GM20000 (cell line): ENCODE measurements at places on chromosomes 4 and X.

- no peak for DNase-seq
These were observed 65.9 kb downstream of the LARP7 start for GRCh38 chr4:112702892-112703291.

GRCh38 chr4:30763321-30763727 lies 43.2 kb downstream of the PCDH7 start:
- no peak for DNase-seq

DNA sequence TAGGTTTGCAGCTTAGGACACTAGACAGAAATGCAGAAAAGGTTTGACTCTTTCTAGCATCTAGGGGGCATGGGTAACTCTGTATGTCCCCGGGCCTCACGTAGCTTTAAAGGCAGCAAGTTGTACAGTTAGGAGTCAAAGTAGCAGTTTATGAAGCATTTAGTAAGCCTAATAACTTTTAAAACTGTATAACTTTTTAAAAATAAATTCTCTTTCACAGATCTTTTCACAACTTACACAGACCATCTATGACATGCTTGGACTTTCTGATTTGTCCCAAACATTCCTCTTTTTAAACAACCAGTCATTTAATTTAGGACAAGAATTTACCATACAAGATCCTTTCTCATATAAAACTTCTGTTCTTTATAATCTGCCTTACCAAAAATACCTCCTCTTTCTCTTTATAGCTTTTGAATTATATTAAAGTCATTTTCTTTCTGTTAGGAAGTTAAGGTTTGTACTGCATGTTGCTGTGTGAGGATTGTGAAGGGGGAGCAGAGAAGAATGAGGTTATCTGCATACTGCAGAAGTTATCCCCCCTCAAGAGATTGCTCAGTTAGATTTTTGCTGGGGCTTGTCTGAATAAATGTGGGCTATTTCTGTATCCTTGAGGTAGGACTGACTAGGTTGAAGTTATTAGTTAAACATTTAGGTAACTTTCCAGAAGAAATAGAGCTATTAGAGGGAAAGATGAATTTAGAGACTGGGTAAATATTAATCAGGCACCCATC lies 94.3 kb downstream of the CPE start:
- no peak for DNase-seq

GRCh38 chr4:7074426-7074825 lies 6.6 kb upstream of the GRPEL1 start:
- no peak for DNase-seq

DNA sequence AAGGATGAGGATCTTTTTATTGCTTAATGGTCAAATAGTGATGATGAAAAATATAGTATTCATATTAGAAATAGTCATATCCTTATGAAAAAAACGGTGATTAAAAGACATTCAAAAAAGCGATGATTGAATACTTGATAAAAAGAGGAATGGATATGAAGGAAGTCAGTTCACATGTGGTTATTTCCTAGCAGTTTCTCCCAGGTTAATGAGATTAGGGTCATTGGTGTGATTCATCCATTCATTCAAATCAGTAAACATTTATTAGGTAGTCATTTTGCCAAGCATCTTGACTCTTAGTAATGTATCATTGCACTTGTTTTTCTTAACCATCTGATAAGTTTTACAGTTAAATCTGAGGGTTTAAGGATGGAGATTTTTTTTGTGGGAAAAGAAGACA lies 294.1 kb downstream of the ARHGAP24 start:
- DNase-seq = no peak

DNA sequence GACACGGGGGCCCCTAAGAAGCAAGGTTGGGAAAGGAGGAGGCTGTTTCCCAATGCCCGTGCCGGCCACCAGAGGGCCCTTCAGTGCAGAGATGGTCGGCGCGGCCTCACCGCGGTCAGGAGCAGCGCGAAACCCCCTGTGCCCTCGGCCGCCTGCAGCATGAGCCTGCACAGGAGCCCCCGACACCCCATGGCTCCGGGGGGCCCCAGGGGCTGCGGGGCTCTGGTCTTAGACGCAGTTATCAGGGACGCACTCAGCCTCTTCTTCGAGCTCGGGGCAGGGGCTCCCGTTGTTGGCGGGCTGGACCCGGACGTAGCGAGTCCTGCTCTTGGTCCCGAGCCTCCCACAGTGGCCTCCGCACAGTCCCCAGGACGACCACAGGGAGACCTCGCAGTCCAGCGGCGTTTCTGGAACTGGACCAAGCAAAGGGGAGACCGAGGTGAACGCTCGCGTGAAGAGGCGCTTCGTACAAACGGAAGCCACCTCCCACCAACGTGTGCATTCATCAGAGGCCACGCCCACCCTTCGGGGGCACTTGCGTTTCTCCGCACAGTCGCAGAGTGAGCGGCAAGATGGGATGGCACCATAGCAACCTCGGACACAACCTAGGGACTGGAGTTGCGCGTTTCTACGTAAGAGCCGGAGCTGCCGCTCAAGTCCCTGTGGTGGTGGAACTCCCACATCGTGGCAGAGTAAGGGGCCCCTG lies 5.0 kb downstream of the SPON2 start:
- peak; percentile 91 for DNase-seq

- peak; percentile 20 for DNase-seq
These were observed 1.5 kb downstream of the P2RY8 start for GRCh38 chrX:1535241-1536041.

- peak; percentile 24 for DNase-seq
These were observed at the start of gene SMIM10 for GRCh38 chrX:134990801-134991481. Gene SMIM10 (plus strand): TSS chrX:134990991. CDS start chrX:134991096, 105 bp downstream.

DNA sequence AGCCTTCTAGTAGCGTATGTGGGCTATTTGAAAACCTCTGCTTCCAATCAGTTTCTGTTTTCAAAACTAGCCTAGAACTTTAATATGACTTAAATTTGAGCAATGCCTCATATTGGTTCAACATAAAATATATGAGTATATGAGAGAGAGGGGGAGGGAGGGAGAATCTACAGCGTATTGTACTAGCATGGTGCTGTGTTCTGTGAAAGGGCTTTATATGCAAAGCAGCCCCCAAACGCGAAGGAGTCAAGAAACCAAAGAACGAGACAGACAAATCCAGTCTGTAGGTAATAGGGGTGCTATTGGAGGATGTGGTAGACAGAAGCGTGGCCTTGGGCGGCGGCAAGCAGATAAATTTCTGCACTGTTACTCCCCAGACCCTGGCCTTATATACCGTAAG lies 784 bp upstream of the ANXA5 start:
- peak; percentile 25 for DNase-seq

GRCh38 chr4:48746608-48747362 lies 33.3 kb downstream of the FRYL start:
- DNase-seq = no peak

DNA sequence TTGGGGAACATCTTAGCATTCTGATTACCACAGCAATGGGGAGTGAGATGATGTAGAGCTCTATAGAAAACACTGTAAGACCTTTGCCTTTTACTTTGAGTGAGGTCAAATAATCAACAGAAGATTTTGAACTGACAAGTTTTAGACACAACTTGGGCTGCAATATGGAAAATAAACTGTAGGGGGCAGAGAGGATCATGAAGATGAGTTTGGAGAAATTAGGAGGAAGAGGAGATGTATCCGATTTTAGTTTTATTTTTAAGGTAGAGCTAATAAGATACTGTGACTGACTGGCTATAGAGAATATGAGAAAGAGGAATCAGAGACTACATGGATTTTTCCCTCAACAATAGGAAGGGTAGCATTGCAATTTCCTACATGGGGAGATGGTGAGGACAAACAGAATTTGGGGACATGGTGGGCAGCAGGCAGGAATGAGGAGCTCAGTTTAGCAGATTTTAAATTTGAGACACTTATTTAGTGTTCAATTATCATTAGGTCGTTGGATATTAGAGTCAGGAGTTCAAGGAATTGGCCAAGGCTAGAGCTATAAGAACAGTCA lies 563.1 kb downstream of the INPP4B start:
- no peak for DNase-seq

DNA sequence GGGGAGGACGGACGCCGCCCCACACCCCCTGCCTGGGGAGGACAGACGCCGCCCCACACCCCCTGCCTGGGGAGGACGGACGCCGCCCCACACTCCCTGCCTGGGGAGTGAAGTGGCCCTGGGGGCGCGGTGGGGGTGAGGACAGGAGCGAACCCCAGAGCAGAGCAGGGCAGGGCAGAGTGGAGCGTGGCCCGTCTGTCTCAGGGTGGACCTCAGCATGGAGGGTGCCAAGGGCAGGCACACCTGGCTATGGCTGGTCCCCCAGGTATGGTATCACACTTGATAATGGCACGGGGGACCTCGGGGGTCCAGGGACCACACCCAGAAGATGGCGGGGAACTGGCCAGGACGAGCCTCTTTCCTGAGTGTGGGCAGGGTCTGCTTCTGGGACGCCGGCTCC lies 9.6 kb downstream of the LRPAP1 start:
- DNase-seq = no peak

- no peak for DNase-seq
These were observed 37.9 kb downstream of the RAP2C start for GRCh38 chrX:132181364-132181763.

DNA sequence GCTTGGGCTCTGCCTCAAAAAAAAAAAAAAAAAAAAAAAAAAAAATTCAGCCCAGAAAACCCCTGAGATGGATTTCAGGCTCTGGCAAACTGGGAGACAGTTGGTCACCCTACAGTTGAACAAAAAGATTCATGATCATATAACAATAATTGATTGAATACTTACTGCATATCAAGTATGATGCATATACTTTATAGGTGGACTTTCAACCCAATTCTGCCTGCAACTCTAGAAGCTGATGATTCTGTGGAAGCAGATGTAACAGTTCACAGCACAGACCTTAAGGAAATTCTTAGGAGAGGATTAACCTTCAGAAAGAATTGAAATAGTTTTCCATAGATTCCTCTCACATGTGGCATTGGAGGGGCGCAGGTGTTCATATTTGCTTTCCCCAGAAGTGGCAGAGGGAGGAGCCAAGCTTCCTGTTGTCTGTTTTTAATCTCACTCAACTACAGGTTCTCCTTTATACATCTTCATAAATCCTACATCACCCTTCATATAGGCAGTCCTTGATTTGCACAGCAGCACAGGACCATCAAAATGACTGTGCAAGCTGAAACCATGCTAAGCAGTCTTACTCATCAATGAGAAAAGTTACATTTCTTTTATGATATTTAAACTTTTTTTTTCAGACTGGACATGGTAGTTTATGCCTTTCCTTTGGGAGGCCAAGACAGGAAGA lies 149.4 kb upstream of the KLF3 start:
- no peak for DNase-seq

DNA sequence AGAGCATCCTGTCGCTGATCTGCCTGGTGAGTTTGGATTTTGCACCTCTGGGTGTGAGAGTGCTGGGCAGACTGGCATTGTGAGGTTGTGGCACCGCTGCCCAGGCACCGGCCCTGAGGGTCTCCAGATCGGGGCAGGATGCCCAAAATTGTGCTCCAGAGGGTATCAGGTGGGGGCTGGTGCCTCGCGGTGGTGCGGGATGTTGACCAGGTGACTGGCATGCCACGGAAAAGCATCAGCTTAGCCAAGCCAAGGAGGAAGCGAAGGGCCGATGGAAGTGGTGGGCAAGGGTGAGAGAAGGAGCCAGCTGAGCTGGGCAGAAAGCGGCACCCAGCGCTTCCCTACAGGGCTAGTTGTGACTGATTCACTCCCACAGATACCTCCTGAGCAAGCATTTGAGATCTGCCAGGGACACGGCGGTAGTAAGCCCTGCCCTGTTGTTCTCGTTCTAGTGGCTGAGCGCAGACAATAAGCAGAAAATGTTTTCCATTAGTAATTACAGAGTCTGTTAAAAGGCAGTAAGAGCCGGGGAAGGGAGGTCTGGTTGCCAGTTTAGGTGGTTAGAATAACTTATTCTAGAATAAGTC lies 809 bp downstream of the ZFP92 start:
- DNase-seq = no peak

DNA sequence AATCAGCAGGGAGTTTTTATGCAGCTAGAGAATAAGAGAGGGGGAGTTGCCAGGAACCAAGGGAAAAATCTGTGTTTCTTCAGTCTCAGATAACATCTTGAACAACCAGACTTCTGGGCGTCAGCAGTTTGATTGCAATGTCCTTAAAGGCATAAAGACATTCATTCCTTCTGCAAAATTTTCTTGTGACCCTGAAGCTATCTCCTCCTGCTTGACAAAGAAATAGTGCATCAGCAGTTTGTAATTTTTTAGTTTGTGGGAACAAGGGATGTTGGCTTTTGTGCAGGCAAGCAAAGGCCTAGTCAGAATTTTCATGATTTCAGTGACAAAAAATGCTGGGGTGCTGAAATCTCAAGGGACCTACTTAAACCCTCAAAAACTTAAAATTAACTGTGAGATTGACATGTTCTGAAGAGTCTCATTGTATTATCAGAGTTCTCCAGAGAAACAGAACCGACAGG lies 125.8 kb upstream of the UNC5C start:
- no peak for DNase-seq

DNA sequence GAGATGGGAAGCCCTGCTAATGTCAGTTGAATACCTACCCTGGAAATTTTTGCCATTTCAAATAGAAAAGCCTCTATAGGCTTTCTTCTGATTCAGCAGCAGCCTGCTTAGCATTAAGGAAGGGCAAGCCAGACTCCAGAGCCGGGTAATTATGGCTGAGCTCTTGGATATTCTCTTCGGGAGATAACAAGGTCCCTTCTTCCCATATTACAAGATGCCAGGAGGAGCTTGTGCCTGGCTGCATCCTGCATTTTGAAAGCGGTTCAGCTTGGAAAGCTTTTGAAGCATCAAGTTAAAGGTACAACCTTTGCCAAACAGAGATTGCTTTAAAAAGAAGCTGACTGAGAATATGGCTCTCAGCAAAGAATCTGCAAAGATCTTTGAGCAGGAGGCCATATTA lies 399.6 kb upstream of the RPS6KA3 start:
- DNase-seq = no peak

- no peak for DNase-seq
These were observed 77.2 kb upstream of the GALNT7 start for GRCh38 chr4:173091362-173091761.

GRCh38 chr4:184420881-184421416 lies 53.4 kb downstream of the IRF2 start:
- DNase-seq = peak; percentile 55

- no peak for DNase-seq
These were observed 241.3 kb downstream of the C4orf33 start for GRCh38 chr4:129337228-129337620.

DNA sequence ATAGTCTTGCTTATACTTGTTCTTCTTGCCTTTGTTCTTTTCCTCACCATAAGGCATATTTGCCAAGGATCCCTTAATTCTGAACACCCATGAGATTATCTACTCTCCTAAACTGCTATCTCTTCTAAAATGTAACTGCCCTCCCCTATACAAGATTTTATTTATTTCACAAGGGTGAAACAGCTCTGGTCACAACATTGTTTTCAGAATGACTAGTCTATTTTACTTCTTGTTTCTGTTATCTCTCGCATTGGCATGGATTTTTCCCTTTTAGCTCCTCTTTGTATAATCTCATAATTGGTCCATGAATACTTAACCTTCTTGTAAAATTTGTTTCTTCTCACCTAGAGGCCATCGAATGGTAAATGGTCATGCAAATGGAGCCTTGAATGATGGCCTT lies 17.2 kb upstream of the COL25A1 start:
- DNase-seq = no peak

DNA sequence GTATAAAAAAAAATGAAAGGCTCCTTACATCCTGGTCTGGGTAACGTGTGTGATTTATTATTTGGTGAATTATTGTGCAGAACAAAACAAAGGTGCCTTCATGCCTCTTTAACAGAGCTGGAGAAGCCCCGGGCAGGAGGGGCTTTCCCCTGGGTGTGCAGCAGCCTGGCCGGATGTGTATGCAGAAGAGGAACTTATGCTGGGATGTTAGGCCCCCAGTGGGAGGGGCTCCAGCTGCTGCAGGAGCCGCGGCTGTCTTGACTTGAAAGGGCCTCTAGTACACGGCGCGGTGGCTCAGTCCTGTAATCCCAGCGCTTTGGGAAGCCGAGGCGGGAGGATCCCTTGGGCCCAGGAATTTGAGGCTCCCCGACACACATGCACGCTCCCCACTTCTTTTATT lies 16.0 kb downstream of the CCNQ start:
- DNase-seq = peak; percentile 89
